ENCODE measurements at places on chromosomes 13 and 19. TPM values are rescaled to one million over a fixed set of nuclear protein-coding genes. Genes with fewer than 3 reads are reported as not detected.

TEX26 gene
- total RNA-seq, result not detected

GRCh38 chr13:41589434-41589833, 132.1 kb downstream of the RGCC start:
- DNase-seq, result no peak

DNA sequence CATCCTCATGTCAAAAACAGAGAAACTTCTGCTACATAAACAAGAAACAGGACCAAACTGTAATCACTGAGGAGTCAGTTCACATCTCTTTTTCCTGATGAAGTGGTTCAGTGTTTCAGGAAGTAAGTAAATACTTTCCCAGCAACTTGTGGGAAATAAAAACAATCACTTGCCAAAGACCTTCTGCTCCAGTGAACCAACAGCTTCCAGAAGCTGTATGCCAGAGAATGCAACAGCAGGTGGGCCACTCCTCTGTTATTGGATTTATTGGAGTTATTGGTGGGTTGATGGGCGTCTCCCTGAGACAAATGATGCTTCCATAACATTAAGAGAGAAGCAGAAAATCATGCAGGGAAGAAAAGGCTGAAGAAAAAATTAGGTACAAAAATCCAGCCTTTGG, 9.9 kb downstream of the SLC6A16 start:
- peak; percentile 15 for DNase-seq

DNA sequence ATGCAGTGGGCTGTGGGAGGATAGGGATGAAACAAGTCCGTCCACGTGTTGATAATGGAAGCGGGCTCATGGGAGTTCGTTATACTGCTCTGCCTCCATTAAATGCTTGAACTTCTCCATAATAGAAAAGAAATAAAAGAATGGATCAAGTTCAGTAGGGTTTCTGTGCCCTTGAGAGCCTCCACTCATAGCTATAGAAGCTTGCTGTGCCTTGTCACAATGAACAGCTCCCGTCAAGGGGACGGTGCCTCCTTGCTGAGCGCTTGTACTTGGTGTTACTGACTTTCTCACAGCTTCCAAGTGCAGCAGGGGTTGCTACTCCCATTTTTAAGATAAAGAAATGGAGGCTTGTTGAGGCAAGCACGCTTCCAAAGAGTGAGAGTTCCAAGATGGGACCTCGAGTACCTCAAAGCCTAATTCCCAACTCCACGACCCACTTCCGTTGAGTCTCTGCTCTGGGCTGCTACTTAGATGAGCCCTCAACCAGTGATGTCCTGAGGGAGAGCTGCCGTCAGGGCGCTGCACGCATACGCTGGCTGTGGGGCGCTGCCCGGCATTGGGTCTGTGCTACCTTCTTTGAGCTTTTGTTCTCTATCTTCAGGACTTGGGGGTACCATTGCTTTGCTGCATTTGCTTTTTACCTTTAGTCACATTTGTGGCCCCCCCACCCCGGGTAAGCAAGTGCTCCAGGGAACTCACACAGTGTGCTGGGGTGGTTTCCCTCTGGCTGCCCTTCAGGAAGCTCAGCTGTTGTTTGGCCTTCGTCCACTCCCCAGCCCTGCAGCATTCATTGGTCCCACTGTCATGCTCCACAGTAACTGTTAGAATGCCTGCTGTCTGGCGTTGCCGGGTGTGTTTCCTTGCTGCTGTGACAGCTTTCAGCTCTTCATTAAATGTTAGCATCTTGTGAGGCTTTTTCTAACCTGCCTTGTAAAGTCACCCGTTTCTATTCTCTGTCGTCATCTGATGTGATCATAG, 9.5 kb downstream of the SNRNP70 start:
- DNase-seq, result no peak

- DNase-seq, result no peak
Measured at GRCh38 chr13:109626386-109627171, 159.8 kb downstream of the IRS2 start.

DNA sequence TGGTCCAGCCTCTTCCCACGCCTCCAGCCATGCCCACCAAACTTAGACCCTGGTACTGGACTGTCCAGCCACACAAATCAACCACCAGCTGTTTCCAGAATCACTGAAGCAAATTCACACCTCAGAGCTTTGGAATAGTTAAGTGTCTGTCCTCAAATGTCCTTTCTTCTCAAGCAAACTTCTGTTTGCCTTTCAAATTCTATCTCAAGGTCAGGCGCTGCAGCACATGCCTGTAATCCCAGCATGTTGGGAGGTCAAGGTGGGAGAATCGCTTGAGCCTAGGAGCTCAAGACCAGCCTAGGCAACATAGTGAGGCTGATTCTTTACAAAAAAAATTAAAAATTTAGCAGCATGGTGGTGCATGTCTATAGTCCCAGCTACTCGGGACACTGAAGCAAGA, 19.4 kb upstream of the PRODH2 start:
- DNase-seq, result no peak

GRCh38 chr13:77544758-77545338, 9.3 kb downstream of the SCEL start:
- DNase-seq, result no peak
